ENCODE measurements at places on chromosomes 4 and X.

DNA sequence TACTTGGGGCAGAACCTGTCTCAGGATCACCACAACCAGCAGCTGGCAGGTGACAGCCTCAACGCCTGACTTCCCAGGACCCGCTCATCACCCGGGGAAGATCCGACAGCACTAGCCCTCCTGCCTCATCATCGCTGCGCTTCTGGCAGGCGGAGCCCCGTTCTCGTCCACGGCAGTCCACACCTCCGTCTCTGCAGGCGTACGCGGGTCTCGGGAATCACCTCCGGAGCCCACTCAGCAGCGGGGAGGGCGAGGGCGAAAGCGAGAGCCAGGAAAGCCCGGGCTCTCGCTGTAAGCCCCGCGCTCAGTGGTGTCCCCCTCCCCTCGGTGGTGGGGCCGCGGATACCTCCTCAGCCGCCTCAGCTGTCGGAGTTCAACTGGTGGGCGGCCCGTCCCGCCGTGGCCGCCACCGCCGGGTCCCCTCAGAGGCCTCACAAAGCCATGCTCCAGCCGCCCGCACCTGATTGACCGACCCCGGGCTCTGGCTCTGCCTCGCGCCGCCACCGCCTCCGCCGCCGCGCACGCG is 518 bp upstream of the CNKSR2 start:
- DNase-seq, result peak; percentile 7

DNA sequence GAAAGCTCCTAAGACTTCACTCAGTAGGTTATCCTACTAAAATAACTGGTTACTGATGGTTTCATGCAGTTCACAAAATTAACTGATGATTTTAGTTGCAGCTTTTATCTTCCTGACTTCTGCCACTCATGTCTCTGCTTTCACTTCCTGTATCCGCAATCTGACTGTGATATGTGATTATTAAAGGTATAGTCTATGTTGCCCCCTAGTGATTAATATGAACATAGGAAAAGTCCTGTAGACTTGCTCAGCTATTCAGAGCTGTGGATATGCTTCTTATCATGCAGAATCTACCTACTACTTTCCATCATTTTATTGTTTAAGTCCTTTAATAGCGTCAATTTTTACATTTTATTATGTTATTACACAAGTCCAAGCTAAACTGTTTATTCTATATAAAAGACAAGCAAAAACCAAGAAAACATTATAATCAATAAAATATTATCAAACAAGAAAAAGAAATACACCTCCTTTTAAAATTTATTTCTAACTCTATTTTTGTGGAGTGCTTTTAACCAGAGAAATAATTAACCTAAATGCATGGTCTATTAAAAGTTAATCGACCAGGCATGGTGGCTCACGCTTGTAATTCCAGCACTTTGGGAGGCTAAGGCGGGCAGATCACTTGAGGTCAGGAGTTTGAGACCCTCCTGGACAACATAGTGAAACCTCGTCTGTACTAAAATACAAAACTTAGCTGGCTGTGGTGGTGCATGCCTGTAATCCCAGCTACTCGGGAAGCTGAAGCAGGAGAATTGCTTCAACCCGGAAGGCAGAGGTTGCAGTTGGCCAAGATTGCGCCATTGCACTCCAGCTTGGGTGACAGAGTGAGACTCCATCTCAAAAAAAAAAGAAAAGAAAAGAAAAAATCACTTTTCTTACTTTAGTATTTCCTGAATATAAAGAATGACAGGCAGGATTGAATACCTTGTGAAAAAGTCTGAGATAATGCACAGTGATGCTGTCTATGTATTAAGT is 40.4 kb upstream of the TLR2 start:
- no peak for DNase-seq

- DNase-seq, result no peak
Observed at GRCh38 chr4:37561803-37562207, 124.4 kb downstream of the RELL1 start.

DNA sequence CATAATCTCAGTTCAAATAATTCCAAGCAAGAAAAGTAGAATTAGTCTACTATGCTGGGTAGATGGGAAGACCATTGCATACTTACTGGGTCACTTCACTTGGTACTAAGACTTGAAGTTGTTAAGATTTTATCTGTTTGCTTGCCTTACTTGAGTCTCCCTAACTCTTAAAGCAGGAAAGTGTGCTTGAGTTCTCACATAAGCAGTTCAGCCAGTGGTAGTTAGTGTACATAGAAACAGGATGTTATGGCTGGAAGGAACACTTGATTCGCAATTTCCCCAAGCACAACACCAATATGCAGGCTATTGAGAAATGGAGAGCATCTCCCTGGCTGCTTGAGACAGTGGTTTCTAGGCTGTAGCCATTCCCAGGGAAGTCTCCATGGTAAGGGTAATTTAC is 176.1 kb downstream of the MSL3 start:
- no peak for DNase-seq

GRCh38 chrX:95675011-95675410 is 1009.6 kb upstream of the DIAPH2 start:
- no peak for DNase-seq

DNA sequence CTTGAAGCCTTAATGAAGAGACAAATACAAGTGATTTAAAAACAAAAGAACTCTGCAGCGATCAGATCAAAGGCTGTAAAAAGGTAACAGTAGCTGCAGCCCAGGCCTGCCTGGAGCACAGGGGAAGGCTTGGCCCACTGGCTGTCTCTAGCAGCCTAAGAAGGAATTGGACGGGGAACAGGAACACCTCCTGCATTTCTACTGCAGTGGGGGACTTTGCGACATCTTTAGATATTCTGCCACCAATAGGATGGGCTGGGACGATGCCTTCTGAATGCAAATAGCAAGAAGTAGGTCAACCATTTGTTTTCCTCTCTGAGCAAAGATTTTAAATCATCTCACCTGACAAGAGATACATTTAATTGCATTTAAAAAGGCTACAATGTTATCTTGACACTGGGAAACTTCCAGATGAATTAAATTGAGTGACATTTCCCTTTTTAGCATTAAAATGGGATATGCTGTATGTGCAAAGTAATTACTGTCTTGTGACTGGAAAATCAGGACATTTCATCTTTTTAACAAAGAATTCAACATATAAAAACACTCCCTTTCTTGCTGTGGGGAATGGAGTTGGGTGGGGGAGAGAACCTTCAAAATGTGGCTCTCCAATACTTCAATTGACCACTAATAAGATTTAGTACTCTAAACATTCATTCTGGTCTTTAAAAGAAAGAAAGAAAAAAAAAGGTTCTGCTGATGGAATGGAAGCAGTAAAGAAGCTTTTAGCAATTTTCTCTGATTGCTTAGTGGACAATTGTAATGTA is 70.0 kb downstream of the NYX start:
- no peak for DNase-seq

- no peak for DNase-seq
Observed at GRCh38 chr4:40255393-40256281, 58.8 kb downstream of the RHOH start.

- DNase-seq, result peak; percentile 28
Observed at GRCh38 chrX:107672955-107673378, 44.7 kb downstream of the PRPS1 start.

DNA sequence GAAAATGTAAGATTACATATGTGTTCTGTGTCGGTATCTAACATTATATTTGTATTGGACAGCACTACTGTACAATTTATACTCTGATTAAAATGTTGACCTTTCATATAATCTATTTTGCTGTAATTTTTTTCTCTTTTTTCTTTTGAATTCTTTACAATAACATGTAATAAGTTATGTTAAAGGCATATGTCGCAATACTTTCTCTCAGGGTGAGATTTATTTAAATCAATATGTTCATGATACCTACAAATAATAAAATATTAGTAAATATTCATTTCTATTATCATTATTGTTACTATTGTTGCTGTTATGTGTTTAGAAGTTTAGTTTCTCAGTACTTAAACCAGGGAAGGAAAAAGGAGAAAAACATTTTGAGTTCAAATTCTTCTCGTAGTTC is 807.4 kb downstream of the STIM2 start:
- no peak for DNase-seq

GRCh38 chrX:67718926-67719325 is 175.1 kb downstream of the AR start:
- DNase-seq, result no peak

DNA sequence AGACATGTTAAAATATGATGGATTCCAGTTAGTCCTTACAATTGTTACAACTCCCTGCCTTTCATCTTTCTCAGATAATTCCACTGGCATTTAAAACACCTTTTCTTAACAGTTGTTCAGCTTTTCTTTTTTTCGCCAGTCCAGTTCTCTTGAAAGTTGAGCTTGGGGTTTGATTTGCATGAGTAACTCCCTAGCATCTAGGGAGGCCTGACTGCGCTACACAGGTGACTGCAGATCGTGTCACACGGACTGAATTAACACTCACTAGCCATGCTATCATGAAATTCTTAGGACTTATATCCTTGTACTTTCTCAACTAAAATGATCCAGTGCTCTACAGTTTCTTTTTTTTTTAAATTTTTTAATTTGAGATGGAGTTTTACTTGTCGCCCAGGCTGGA is 69.8 kb downstream of the ARHGAP24 start:
- no peak for DNase-seq

- no peak for DNase-seq
Observed at GRCh38 chrX:150197388-150197787, 165.7 kb upstream of the MAMLD1 start.

DNA sequence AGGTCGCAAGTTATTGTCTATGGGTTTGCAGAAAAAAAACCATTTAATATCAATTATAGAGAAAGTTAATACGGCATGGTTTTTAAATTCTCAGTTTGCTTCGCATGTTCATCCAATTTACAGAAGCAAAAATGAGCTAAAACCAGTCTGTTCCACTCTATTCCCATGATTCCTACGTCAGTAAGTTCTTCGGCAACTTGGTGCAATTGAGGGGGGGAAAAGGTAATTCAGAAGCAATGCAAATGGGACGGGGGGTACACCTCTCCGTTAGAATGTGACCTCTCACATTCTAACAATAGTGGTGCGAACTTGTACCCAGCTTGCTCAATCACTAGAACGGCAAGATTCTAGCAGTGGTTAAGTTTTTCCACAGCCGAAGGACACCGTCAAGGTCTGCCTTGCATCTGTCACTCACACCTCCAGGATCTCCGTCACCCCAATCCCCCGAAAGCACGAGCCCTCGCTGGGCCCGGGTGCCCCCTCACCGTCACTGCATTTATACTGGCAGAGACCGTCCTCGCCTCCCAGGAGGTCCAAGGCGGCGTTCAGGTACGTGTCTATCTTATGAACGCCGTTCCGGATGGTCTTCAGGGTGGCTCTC is 653 bp downstream of the PLA2G12A start:
- DNase-seq, result peak; percentile 8

- no peak for DNase-seq
Observed at GRCh38 chr4:38983787-38984598, 48.2 kb downstream of the TMEM156 start.

- DNase-seq, result no peak
Observed at GRCh38 chr4:52657292-52657617, 1.8 kb downstream of the USP46 start.

- DNase-seq, result no peak
Observed at GRCh38 chr4:174394915-174395314, 111.2 kb downstream of the CEP44 start.

DNA sequence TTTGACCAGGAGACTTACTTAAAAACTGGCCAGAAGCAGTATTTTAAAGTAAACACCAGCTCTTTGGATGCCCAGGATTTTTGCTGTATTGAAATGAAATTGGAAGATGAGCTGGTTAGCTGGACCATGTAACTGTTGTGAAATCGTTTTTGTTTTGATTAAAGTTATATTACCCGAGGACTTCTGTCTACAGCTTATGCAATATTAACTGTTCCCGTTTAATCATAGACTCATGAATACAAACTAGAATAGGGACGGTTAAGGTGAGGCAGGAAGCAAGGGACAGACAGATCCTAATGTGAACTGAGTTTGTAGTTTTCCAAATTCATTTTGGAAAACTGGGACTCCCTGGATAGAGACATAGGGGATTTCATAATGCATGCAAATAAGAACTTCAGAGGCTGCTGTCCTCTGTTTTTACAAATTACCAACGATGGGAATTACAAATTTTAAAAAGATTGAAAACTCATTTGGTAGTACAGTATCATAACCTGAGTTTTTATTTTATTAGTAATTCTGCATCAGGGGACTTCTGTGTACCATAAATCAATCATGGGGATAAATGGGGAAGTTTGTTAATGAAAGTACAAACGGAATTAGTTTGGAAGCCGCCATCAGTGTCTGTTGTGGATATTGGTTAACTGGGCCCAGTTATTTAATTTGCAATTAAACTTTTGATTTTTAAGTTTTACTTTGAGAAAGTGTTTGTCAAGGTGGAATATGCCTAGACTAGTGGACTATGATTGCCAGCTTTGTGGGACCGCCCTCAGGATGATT is 304.4 kb downstream of the AFF2 start:
- DNase-seq, result no peak

- no peak for DNase-seq
Observed at GRCh38 chrX:27439771-27440170, 23.4 kb downstream of the PPP4R3C start.

GRCh38 chr4:122091836-122092405 is 60.2 kb upstream of the BLTP1 start:
- no peak for DNase-seq

- DNase-seq, result no peak
Observed at GRCh38 chr4:155785828-155786227, 27.0 kb downstream of the GUCY1B1 start.

DNA sequence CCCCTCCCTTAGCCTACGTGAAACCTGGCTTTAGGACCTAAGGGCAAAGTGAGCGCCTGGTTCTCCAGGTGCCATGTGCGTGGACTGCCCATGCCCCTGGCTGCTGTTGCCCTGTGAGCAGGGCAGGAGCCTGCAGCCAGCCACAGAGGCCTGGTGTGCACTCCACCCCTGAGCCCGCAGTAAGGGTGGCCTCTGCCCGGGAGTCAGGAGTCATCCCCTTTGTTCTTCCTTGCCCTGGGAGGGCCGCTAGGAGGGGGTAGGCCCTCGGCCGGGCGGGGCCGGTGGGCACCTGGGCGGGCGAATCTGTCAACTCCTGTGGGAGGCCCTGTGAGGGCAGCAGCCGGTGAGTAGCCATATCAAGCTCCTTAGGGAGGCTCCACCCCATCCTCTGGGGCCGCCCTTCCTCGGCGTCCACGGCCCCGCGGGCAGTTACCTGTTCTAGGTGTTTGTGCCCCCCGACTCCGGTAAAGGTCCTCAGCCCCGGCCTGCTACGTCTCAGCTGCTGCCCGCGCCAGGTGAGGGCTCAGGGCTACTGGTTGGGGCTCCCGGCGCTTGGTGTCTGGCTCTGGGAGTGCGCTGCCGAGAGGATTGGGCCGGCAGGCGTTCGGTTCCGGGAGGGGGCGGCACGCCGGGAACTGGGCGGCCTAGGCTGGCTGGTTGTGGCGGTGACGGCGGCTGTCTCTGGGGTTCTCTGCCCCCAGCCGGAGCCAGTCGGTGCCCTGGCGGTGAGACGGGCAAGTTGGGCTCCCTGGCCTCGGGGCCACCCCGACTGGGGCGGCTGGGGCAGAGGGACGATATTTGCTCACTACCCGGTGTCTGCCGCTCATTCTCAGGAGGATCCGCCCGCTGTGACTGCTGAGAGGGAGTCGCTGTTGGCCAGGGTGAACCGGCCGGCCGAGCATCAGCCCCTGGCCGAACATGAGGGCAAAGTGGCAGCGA is 1060.2 kb downstream of the TECRL start:
- no peak for DNase-seq

- no peak for DNase-seq
Observed at GRCh38 chr4:8863686-8864682, 7.7 kb downstream of the HMX1 start.

Measured in stimulated activated CD4-positive, alpha-beta T cell treated with anti-CD3 and anti-CD28 coated beads, Interleukin-12 subunit alpha, Interleukin-12 subunit beta, amount 100 ng/mL, for 24 hours (primary cell).